LoVo (cell line): ENCODE measurements at places on chromosomes 7 and 10.

DNA sequence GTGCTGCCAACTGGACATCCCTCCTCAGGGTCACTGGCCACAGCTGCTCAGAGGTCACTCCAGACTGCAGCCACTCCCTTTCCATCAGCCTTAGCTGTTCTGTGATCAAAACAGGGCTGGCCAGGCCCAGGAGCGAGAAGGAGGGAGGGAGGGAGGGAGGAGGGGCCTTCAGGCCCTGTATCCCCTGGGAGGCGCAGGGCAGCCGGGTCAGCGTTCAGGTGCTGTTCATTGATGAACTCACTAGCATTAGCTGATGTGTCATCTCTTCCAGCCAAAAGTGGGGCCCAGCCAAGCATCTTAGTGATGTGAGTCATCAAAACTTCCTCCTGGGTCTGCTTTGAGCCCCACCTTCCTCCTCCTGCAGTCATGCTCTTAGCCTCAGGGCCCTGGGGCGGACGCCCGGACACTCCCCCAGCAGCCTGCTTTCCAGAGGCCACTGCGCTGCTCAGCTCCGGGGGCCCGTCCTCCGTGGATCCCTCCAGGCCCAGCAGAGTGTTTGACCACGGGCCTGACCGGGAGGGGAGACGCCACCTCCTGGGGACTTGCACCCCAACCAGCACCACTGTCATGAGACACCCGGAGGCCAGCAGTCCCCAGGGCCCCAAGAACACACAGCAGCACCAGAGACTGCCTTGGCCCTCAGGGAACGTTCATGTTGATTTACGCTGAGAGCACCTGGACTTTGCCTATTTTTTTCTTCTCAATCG is 149.2 kb downstream of the PRKAG2 start:
- DNase-seq, result peak; percentile 96

GRCh38 chr10:127715782-127716378 is 21.1 kb upstream of the FOXI2 start:
- DNase-seq, result peak; percentile 44

DNA sequence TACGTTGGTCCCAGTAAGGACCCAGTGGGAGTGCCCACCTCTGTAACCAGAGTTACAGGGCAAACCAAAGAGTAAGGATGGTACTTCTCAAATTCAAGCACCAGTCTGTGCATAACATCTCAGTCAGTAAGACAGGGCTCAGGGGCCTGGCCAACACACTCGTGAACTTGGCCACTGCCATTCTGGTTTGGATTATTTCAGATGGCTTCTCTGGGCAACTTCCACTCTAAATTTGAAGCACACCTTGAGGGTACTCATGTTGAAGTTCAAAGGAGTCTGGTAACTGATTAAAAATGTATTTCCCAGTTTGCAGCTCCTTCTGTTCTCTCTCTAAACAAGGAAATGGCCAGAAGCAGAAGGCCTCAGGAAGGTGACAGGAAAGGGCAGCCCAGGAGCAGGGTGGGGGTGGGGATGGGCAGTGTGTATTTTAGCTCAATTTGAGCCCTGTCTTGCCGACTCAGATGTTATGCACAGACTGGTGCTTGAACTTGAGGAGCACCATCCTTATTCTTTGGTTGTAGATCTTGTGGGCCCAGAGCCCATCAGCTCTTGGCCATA is 107.3 kb upstream of the GLI3 start:
- no peak for DNase-seq

DNA sequence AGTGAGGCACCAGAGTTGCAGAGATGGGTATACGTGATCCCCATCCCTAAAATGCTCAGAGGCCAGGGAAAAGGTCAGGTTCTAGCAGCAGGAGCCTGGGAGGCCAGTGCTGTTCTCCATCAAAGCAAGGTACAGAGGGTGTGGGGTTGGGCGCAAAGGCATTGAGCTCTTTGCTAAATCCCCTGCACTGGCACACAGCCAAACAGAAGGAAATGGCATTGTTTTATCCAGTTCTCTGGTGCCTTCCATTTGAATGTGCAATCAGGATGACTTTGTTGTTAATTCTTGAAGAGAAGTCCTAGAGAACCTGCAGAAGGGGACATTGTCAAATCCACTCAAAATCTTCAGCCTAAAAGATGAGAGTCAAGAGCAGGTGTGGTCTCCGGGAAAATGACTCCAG is 111.3 kb upstream of the CHST15 start:
- DNase-seq, result no peak

GRCh38 chr10:131979821-131980270 is 1.9 kb downstream of the BNIP3 start:
- no peak for DNase-seq

DNA sequence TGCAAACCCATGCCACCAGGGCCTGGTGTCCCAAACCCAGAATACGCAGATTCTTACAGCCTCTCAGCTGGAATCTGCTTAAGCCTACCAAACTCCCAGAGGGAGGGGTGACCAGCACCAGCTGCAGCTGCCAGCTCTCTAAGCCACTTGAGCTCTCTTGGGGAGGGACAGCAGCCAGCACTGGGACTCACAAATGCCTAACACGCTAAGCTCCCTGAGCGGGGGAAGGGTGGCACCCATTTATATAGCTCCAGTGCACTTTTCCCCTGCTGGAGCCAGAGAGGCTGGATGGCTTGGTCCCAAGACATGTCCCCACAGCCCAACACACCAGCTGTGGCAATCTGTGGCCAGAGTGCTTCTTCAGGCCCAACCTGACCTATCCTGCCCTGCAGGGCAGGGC is 326.8 kb upstream of the NRG3 start:
- DNase-seq, result no peak

- no peak for DNase-seq
Measured at GRCh38 chr10:75049316-75050148, 61.9 kb upstream of the SAMD8 start.

GRCh38 chr7:92782236-92782635 is 54.1 kb downstream of the CDK6 start:
- DNase-seq, result peak; percentile 35

DNA sequence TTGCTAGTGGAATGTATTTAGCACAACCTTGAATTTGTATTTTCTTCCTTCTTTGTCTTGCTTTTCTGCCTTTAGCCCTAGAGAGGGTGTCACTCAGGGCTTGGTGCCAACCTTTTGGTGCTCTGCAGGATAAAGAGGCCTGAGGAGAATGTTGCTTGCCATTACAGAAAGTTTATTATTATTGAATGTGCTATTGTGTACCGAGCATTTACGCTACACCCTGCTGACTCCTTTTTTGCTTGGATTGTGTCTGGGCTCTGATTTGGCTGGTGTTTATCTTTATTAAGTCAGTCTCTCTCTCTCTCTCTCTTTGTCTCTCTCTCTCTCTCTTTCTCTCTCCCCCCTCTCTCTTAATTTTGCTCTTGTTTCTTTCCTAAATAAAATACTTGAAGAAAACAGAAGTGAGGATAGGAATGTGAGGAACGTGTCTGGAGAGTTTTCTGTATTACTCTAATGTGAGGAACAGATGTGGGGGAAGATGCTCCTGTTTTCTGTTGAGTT is 284.4 kb upstream of the PHYHIPL start:
- no peak for DNase-seq

GRCh38 chr7:129949292-129950133 is 3.2 kb downstream of the UBE2H start:
- peak; percentile 49 for DNase-seq

- no peak for DNase-seq
Measured at GRCh38 chr10:115711306-115711705, 561.7 kb downstream of the GFRA1 start.

GRCh38 chr7:47588704-47589225 is 6.9 kb upstream of the TNS3 start:
- DNase-seq, result peak; percentile 44
